ENCODE measurements at places on chromosomes 1 and 21.
A peak's percentile ranks its signal among the peaks of the same experiment; 100 is the strongest.

- DNase-seq, result no peak
Observed at GRCh38 chr1:90370686-90371447, 346.2 kb downstream of the BARHL2 start.

DNA sequence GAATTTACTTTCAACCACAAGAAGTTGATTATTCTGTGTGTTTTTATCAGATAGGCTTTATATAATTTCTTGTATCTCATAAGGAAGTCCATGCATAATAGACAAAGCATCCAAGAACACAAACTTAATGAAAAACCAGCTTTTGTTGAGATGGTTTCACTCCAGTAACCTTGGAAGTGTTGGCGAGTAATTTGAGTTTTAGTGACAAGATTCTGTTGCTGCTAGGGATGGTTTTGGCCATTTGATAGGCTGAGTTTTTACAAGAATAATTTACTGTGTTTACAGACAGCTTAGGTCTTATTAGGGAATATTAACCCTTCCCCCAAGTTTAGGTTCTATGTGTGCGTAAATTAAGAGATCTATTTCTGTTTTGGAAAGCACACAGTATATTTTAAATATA lies 513.6 kb downstream of the USP25 start:
- DNase-seq, result no peak

GRCh38 chr1:54238353-54239034 lies 38.5 kb downstream of the MRPL37 start:
- DNase-seq, result no peak

GRCh38 chr1:207495801-207496792 lies at the start of gene CR1:
Gene CR1, plus strand, starts transcription at chr1:207496157. Its CDS starts 111 bp downstream, at chr1:207496268.
- DNase-seq, result peak; percentile 18

- no peak for DNase-seq
Observed at GRCh38 chr21:43854773-43855633, 10.0 kb upstream of the AGPAT3 start.

- no peak for DNase-seq
Observed at GRCh38 chr1:154779551-154780189, 90.4 kb downstream of the KCNN3 start.

DNA sequence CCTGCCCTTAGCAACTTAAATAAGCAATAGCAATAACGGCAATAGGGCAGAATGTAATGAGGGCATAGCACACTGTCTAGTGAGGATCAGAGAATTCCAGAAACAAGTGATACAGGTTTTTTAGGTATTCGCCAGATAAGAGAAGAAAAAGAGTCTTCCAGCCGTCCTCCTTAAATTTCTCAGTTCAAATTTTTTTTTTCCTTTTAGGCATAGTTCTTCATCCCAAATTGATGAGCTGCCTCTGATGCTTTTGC lies 1.8 kb downstream of the PIGV start:
- DNase-seq, result no peak

- DNase-seq, result no peak
Observed at GRCh38 chr1:38815903-38816627, 43.5 kb downstream of the RRAGC start.

All from activated T-cell treated with anti-CD3 and anti-CD28 coated beads for 1 hour (primary cell).